CD4-positive, alpha-beta T cell treated with Interleukin-17A for 1 hour (primary cell): ENCODE measurements at places on chromosomes 2 and 18.

DNA sequence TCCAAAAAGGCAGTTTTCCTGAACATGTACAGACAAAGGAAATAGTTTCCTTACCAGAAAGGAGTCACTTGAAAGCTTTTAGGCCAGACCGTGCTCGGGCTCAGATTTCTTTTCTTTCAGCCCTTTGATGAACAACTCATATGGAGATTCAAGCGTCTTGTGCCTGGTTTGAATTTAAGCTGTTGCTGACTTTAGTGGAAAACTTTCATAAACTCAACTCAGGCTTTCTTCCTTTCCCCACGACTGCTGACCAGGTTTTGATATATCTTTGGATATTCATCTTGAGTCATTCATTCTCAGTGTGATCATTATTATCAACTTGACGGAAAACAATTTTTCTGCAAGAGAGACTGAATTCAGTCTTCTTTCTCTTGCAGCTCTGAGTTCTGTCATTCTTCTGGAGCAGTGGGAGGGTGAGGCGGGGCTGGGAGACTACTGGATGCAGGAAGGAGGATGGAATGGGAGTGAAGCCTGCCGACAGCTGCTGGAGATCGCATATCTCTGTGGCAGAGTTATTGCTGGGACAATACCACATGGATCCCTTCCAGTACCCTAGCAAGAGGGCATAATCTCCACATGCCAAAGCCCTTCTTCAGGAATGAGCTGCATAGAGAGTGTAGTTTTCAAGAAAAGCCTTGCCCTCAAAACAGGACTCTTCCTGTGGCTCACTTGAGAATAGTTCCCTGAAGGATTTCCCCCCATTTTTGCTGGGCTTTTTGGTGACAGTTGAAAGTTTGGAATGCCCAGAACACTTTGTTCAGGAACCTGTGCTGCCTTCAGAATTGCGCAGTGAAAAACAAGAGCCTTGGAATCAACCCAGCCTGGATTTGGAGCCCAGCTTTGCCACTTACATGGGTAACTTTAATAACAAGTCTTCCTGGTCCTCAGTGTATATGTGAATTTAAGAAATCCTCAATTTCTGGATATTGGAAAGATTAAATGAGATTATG, 364.4 kb downstream of the ZNF521 start:
- no peak for DNase-seq

DNA sequence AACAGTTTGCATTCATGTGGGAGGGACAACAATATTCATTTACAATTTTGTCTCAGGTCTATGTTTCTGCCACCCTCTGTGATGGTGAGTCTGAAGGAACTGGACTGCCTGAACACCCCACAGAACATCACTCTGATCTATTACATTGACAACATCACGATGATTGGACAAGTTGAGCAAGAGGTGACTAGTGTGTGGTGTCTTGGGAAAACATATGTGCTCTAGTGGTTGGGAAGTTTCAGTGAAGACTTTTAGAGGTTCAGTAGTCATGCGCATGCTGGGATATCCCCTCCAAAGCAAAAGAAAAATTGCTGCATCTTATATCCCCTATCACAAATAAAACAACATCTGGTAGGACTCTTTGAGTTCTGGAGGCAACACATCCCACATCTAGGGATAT, 18.6 kb upstream of the CTLA4 start:
- no peak for DNase-seq

- no peak for DNase-seq
Measured at GRCh38 chr2:62149708-62150107, 46.2 kb upstream of the B3GNT2 start.

DNA sequence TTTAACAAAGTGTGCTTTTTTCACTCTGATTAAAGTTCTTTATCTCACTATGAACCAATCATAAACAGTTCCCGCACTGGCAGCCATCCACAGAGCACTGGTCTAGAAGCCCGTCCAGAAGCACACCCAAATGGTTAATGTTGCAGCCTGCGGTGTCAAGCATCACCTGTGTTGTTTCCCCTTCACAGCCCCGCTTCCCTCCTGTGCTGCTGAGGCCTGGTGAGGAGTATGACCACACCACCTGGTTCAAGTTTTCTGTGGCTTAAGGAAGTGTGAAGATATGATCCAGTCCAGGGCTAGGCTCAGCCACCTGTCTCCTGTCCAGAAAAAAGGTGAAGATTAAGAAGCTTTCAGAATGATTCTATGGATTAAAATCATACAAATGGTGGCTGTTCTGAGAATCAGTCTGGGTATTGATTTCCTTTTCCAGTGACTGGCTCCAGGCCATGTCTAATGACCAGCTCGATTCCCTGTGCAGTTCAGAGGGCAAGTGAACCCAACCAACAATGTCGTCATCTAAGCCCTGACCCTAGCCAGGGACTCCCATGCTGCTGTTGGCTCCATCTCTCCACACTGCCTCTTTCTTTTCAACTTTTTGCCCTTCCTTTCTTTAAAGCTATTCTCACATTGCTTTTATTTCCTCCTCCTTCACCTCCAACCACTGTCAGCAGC, 17.7 kb downstream of the SRSF7 start:
- no peak for DNase-seq
